ENCODE measurements at places on chromosomes 11 and 22. TPM values are rescaled to one million over a fixed set of nuclear protein-coding genes. Genes with fewer than 3 reads are reported as not detected.

DNA sequence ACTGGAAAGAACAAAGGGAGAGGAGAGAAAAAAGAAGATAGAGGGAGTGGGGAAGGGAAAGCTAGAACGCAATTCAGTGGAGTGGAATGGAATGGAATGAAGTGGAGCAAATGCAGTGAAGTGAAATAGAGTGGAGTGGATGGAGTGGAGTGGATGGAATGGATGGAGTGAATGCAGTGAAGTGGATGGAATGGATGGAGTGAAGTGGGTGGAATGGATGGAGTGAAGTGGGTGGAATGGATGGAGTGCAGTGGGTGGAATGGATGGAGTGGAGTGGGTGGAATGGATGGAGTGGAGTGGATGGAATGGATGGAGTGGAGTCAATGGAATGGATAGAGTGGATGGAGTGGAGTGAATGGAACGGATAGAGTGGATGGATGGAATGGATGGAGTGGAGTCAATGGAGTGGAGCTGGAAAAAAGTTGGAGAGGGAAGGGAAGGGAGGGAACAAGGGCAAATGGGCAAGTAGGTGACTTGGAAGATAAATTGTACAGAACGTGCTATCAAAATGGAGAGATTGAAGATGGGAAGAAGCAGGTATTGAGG lies 13.9 kb downstream of the IFITM10 start:
- no peak for DNase-seq

- DNase-seq = no peak
These were observed 53.4 kb downstream of the SLC1A2 start for GRCh38 chr11:35365961-35366360.

- DNase-seq = no peak
These were observed 48.1 kb downstream of the SMIM38 start for GRCh38 chr11:69203901-69204245.

Gene CCDC116
- total RNA-seq = 0.78 TPM

DNA sequence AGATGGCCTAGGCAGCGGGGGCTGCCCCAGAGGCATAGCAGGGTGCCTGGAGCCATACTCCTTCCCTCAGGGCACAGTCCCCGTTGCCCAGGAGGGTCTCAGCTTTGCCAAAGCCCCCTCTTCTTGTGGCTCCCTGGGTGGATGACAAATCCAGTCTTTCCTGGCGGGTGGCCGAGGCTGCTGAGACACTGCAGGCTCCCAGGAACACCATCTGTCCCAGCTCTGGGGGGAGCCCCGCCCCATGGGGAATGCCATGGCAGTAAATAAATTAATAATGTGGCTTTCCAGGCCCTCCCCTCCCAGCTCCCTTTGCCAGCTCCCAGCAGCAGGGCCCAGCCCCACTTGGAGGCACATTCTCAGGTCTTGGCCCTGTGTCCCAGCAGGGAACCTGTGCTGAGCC lies 45.0 kb downstream of the PDE2A start:
- no peak for DNase-seq

- no peak for DNase-seq
These were observed 92.6 kb downstream of the ENTHD1 start for GRCh38 chr22:39800790-39801520.

DNA sequence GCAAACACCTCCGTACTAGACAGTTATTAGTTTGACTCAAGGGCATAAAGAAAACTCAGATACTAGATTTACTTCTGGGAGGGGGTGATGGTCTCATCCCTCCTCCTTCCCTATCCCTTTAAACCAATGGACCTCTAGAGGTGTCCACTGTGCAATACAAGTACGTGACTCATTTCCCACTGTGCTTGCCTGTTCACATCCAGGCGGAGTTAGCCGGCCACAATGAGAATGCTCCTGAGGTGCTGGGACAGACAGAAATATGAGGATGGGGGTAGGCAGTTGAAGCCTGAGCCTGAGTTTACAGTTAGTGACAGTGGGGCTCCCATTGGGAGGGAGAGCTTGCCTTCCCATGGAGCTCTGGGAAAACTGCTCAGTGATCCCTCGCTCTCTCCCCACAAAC lies 8.4 kb upstream of the PMM1 start:
- DNase-seq = no peak

GRCh38 chr11:36436064-36436463 lies 74.0 kb downstream of the TRAF6 start:
- no peak for DNase-seq

DNA sequence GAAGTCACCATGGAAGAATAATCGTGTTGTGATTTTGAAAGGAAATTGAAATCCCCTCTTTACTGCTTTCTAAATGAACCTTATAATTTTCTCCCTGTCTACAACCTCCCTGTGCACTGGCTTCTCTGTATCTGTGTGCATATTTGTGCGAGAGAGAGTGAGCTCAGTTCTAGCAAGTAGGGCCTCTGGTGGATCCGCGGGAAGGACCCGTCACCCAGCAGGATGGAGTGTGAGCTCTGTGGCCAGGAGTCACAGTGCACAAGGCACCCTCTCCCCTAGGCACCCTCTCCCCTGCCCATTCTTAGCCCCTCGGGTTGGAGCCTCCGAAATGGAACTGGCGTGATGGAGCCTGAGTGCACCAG lies 109.0 kb downstream of the TRIM29 start:
- DNase-seq = no peak

Gene PCF11
- total RNA-seq = 66.6 TPM

- no peak for DNase-seq
These were observed 83.3 kb downstream of the GRIA4 start for GRCh38 chr11:105693075-105693759.
